ENCODE measurements at places on chromosomes 13 and 19.

DNA sequence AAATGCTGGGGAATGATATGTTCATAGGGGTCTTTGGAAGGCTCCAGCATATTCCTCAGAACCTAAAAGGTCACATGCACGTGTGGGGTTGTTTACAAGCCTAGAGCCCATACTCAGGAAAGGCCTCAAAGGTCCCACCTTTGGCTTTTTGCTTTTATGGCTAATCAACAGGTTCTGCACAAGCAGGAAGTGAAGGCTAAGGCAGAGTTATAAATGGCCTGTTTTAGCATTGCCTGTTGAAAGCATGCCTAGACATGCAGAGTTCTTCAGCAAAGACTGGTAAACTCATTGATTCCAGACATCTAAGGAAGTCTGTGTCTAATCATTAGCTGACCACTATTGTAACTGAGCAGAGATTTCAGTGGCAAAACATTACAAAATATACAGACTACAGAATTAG, 198.3 kb downstream of the KCNRG start:
- no peak overlapping the region for H3K27ac ChIP-seq
- H3K4me1 ChIP-seq, result peaks cover 10% of the 10 kb centered on the region
- H3K4me3 ChIP-seq, result no peak overlapping the region
- H3K36me3 ChIP-seq, result no peaks in the 10 kb centered on the region

DNA sequence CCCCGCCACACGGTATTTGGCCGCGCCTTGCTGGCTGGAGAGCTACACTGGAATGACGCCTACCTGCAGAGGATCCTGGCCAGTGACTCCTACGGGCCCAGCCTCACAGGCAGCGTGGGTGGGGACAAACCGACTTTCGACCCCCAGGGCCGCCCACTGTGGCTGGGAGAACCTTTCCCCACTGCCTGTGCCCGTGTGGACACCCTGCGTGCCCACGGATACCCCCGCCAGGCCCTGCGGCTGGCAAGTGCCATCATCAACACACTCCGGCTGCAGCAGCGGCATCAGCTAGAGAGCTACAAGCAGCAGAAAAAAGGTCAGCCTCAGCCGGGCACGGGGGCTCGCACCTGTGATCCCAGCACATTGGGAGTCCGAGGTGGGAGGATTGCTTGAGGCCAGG, 19.3 kb downstream of the ZSWIM4 start:
- peaks cover 10% of the 10 kb centered on the region for H3K36me3 ChIP-seq
- no peaks in the 10 kb centered on the region for H3K27me3 ChIP-seq
- DNase-seq, result no peak
- H3K4me3 ChIP-seq, result no peak overlapping the region
- H3K4me1 ChIP-seq, result no peaks in the 10 kb centered on the region

DNA sequence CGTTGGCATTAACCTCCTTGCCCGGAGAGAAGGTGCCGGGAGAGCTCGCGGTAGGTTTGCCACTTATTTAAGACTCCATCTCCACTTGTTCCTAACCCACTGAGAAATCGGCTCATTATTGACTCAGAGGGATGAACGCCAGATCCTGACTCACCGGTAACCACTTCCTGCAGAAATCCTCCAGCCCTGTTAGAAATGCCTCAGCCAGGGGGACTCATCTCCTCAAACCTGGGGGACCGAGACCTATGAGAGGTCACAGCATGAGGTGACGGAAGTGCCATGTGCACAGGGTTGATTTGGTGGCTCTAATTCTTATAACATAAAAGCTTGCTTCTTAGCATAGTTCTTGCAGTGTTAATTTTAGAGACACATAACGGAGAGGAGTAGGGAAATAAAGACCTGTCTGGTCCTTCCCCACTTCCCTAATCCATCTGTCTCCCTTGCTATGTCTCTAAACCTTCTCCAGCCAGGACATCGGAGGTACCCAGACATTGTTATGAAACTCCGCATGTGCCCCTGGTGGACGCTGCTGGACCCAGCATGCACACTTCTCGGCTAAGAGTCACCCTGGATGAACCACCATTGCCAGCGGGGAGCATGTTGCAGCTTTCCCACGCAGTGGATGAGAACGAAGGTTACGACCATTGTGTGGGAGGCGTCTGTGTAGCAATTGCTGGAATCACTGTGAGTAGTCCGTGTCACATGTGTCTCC, 158.9 kb downstream of the EFNB2 start:
- DNase-seq, result no peak
- H3K27ac ChIP-seq, result no peak overlapping the region
- no peak overlapping the region for H3K4me3 ChIP-seq
- H3K36me3 ChIP-seq, result no peaks in the 10 kb centered on the region
- no peaks in the 10 kb centered on the region for H3K27me3 ChIP-seq

DNA sequence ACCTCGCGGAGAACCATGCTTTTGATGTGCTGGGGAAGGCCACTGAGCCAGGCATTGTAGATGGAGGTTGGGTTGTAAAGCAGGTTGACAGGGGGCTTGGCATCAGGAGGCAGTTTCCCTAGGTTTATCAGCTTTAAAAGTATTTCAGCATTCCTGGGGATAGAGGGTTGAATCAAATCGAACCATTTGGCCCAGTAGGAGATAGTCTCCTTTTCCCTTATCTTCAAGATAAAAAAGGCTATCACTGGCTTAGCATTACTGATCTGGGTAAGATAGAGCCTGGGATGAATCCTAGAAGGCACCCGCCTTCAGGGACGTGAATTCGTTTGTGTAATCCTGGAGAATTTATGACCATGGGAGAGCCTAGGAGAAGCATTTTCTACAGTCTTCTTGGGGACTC, 30.6 kb downstream of the SLC6A16 start:
- no peak overlapping the region for H3K4me3 ChIP-seq
- no peak overlapping the region for H3K27ac ChIP-seq
- no peaks in the 10 kb centered on the region for H3K27me3 ChIP-seq
- H3K4me1 ChIP-seq, result no peaks in the 10 kb centered on the region

- peak overlapping the region; percentile 85 for H3K4me3 ChIP-seq
- H3K36me3 ChIP-seq, result no peaks in the 10 kb centered on the region
- H3K27ac ChIP-seq, result no peak overlapping the region
- peaks cover 41% of the 10 kb centered on the region for H3K27me3 ChIP-seq
Measured at GRCh38 chr13:23979361-23980159, 82.3 kb upstream of the C1QTNF9B start.

DNA sequence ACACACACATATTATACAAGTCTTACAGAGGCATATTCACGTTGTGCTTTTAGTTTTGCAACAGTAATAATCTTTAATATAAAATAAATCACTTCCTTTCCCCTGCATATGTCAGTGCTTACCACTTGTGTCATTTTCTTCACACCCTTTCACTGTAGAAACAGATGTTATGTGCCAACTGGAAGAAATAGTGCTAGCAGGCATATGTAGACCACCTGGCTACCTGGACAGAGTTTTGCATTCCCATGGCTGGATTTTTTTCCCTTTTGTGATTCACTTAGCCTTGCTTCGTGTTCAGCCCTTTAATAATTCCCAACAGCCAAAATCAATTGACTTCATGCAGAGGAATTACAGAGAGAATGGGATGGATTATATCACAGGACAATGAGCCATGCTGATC, 399.1 kb upstream of the SPRY2 start:
- no peaks in the 10 kb centered on the region for H3K27me3 ChIP-seq
- no peaks in the 10 kb centered on the region for H3K36me3 ChIP-seq
- no peak overlapping the region for H3K4me3 ChIP-seq
- no peak overlapping the region for H3K27ac ChIP-seq
- DNase-seq, result no peak

- H3K36me3 ChIP-seq, result peaks cover 74% of the 10 kb centered on the region
- peak overlapping the region; percentile 89 for H3K27ac ChIP-seq
- DNase-seq, result no peak
- peaks cover 16% of the 10 kb centered on the region for H3K4me1 ChIP-seq
Measured at GRCh38 chr19:17170538-17171297, 44.4 kb upstream of the USE1 start.

GRCh38 chr19:4208385-4209094, 20.8 kb upstream of the EBI3 start:
- no peak for DNase-seq
- H3K27ac ChIP-seq, result no peak overlapping the region
- H3K4me3 ChIP-seq, result no peak overlapping the region
- peaks cover 3% of the 10 kb centered on the region for H3K4me1 ChIP-seq
- H3K27me3 ChIP-seq, result peaks cover 2% of the 10 kb centered on the region
- H3K36me3 ChIP-seq, result no peaks in the 10 kb centered on the region

- peak overlapping the region; percentile 93 for H3K27ac ChIP-seq
- peaks cover 9% of the 10 kb centered on the region for H3K36me3 ChIP-seq
- peak overlapping the region; percentile 98 for H3K4me3 ChIP-seq
- DNase-seq, result peak; percentile 29
- H3K4me1 ChIP-seq, result peaks cover 36% of the 10 kb centered on the region
Measured at GRCh38 chr19:52689843-52690368, 44.9 kb downstream of the ZNF611 start.

- peaks cover 17% of the 10 kb centered on the region for H3K27me3 ChIP-seq
- H3K36me3 ChIP-seq, result peaks cover 2% of the 10 kb centered on the region
- peaks cover 14% of the 10 kb centered on the region for H3K4me1 ChIP-seq
- no peak overlapping the region for H3K4me3 ChIP-seq
- DNase-seq, result no peak
- H3K27ac ChIP-seq, result no peak overlapping the region
Measured at GRCh38 chr19:18781047-18781600, 10.0 kb downstream of the COMP start.

- DNase-seq, result peak; percentile 75
- H3K27ac ChIP-seq, result peak overlapping the region; percentile 94
- H3K36me3 ChIP-seq, result peaks cover 29% of the 10 kb centered on the region
- no peaks in the 10 kb centered on the region for H3K27me3 ChIP-seq
- peak overlapping the region; percentile 98 for H3K4me3 ChIP-seq
Measured at GRCh38 chr19:36973021-36973843, 57.1 kb downstream of the ZNF568 start.

- DNase-seq, result no peak
- H3K4me1 ChIP-seq, result no peaks in the 10 kb centered on the region
- no peaks in the 10 kb centered on the region for H3K36me3 ChIP-seq
- H3K27me3 ChIP-seq, result no peaks in the 10 kb centered on the region
- no peak overlapping the region for H3K27ac ChIP-seq
Measured at GRCh38 chr13:64718116-64718515, 2512.0 kb downstream of the PCDH9 start.

GRCh38 chr19:56623006-56623405, 20.0 kb upstream of the SMIM17 start:
- no peak for DNase-seq
- no peak overlapping the region for H3K4me3 ChIP-seq
- no peaks in the 10 kb centered on the region for H3K27me3 ChIP-seq
- H3K27ac ChIP-seq, result no peak overlapping the region

DNA sequence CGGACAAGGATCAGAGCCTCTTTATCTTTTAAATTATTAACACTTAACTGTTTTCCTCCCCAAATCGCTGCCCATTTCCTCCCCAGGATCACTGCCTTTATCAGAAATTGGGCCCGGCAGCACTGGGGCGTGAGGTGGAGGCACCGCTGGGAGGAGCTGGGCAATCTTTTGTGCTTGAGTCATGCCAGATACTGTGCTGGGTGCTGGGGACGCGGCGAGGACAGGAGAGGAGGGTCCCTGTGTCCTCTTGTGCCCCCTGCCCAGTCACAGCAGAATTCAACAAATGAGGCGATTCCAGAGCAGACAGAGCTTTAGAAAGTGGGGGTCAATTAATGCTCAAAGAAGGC, 347.8 kb downstream of the ZNF536 start:
- no peaks in the 10 kb centered on the region for H3K27me3 ChIP-seq
- H3K4me1 ChIP-seq, result peaks cover 11% of the 10 kb centered on the region
- H3K4me3 ChIP-seq, result peak overlapping the region; percentile 71
- no peak overlapping the region for H3K27ac ChIP-seq
- no peaks in the 10 kb centered on the region for H3K36me3 ChIP-seq

- no peaks in the 10 kb centered on the region for H3K27me3 ChIP-seq
- DNase-seq, result no peak
- H3K27ac ChIP-seq, result peak overlapping the region; percentile 82
- H3K36me3 ChIP-seq, result peaks cover 11% of the 10 kb centered on the region
Measured at GRCh38 chr19:1884291-1884718, 991 bp downstream of the ABHD17A start.

DNA sequence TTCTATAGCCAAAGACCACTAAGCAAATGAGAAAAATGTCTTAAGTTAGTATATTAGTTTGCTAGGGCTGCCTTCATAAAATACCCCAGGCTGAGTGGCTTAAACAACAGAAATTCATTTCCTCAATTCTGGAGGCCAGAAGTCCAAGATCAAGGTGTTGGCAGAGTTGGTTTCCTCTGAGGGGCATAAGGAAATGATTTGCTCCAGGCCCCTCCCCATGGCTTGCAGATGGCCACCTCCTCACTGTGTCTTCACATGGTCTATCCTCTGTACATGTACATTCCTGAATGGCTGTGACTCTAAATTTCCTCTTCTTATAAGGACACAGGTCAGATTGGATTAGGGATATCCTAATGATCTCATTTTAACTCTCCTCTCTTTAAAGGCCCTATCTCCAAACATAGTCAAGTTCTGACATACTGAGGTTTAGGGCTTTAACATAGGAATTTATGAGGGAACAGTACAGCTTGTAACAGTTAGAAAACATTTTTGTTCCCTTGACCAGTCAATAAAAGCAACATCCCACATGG, 307.4 kb downstream of the DIAPH3 start:
- no peak overlapping the region for H3K27ac ChIP-seq
- no peaks in the 10 kb centered on the region for H3K27me3 ChIP-seq
- no peak for DNase-seq
- H3K36me3 ChIP-seq, result no peaks in the 10 kb centered on the region
- H3K4me3 ChIP-seq, result no peak overlapping the region

DNA sequence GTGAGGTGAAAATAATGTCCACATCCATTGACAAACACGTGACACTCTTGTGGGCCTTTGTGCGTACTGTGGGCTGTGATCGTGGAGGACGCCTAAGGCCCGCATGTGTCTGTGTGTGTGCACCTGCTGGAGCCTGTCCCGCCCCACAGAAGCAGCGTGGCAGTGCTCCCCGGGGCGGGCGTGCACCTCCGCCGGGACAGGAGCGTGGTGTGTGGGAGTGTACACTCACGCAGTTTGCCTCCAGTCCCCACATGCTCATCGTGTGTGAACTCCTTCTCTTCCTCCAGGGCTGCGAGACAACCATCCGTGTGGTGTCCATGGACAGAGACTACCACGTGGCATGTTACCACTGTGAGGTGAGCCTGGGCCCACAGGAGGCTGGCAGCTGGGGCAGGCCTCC, 13.9 kb downstream of the WTIP start:
- H3K27me3 ChIP-seq, result no peaks in the 10 kb centered on the region
- no peak for DNase-seq
- H3K27ac ChIP-seq, result no peak overlapping the region
- H3K4me3 ChIP-seq, result no peak overlapping the region

DNA sequence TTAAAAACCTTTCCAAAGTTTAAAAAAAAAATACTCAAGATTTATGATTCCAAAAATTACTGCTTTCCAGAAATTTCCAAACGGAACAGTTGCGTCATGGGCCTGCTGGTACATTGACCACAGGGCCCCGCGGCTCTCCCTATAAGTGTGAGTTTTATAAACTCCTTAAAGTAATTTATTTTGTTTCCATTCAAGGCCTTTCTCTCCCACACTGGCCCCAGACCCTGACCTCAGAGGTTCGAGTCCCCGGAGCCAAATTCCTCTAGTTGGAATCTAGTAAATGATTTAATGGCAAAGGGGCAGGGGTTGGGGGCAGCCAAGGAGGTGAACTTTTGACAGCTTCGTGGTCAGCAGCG, 97.5 kb downstream of the INSR start:
- no peaks in the 10 kb centered on the region for H3K36me3 ChIP-seq
- DNase-seq, result no peak
- peak overlapping the region; percentile 89 for H3K4me3 ChIP-seq
- H3K4me1 ChIP-seq, result peaks cover 27% of the 10 kb centered on the region
- H3K27me3 ChIP-seq, result no peaks in the 10 kb centered on the region

GRCh38 chr19:3784607-3785450, 1.4 kb downstream of the MATK start:
- H3K4me1 ChIP-seq, result peaks cover 21% of the 10 kb centered on the region
- no peak for DNase-seq
- H3K27ac ChIP-seq, result no peak overlapping the region
- peaks cover 5% of the 10 kb centered on the region for H3K27me3 ChIP-seq
